ENCODE measurements at places on chromosomes 2 and 18. TPM values are rescaled to one million over a fixed set of nuclear protein-coding genes. Genes with fewer than 3 reads are reported as not detected.

DNA sequence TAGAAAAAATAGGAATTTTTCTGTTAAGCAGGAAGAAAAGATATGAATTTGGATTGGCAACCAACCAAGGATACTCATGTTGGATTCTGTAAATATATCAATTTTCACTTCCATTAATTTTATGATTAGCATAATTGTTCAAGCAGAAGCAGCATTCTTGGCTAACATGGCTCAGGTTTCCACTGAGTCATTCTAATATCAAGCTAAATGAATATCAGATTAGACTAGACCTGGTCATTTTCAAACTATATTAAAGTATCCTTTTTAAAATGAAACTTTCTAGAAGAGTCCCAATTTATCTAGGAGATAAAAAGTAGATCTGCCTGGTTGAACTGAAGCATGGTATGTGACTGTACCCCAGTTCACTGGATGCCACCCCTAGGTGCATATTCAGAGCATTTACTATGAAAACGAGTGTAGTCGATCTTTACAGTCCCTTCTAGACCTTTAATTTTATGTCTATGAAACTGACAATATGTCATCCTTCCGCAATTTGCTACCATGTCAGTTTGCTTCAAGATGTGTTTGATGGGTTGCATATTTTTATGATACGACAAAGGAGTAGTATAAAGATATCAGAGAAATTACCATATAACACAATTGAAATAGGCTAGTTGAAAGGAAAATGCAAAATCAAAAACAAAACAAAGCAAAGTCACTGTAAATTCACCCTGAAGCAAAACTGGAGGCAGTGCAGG lies 704.9 kb downstream of the ERBB4 start:
- DNase-seq = no peak

DNA sequence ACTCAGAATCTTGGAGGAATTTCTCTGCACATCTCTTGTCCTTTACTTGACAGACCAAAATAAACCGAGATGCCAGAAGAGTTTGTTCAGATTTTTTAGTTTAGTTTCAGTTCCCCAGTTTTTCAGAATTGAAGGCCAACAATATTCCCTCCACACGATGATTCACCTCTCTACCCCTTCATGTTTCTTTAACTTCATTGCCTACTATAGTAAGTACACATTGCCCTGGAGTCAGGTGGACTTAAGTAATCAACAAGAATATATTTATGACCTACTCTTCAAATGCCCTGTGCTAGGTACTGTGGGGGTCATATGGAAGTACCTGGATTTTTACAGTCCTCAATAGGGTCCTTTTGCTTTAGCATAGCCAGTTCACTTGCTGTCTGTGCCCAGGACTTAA lies 79.6 kb upstream of the CTLA4 start:
- no peak for DNase-seq

DNA sequence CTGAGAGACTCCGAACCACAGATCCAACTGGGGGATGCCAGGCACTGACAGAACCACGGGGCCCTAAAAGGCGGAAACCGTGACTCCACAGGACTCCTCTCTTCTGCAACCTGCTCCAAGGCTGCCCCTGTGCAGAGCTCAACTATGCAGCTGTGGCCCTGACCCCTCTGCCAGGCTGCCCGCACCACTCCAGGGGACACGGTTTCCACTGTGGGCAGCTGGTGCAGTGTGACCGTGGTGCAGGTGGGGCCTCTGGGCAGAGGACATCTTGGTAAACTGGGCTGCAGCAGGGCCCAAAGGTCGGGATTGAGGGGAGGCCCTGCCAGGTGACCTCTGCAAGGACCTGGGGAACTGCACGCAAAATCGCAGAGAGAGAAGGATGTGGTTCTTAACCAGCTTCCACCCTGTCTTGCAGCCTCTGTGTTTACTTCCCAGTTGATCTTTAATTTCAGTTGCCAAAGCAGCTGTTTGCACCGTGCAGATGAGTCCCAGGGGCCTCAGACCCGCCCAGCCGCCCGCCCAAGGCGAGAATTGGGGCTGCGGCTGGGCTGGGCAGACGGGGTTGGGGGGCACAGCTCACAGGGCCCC lies 104.6 kb upstream of the CTDP1 start:
- no peak for DNase-seq

The CAPN14 gene
- 0.09 TPM for polyA plus RNA-seq

GRCh38 chr2:197255543-197255942 lies 55.0 kb downstream of the ANKRD44 start:
- DNase-seq = no peak

The IL36G gene
- not detected for polyA plus RNA-seq

DNA sequence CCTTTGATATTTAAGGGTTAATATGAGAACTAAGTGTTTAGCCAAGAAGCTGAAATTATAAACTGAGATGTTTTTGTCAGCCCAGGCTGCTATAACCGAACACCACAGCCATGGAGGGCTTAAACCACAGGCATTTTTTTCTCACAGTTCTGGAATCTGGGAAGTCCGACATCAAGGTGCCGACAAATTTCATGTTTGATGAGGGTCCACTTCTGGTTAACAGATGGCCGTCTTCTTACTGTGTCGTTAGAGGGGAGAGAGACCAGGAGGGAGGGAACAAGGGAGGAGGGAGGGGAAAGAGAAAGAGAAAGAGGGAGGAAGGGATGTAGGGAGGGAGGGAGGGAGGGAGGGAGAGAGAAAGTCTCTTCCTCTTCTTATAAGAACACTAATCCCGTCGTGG lies 6.5 kb upstream of the CNDP2 start:
- DNase-seq = no peak

The CHST10 gene
- 17.1 TPM for polyA plus RNA-seq

The SERPINB8 gene
- 3.5 TPM for polyA plus RNA-seq

The UGT1A5 gene
- polyA plus RNA-seq = not detected

DNA sequence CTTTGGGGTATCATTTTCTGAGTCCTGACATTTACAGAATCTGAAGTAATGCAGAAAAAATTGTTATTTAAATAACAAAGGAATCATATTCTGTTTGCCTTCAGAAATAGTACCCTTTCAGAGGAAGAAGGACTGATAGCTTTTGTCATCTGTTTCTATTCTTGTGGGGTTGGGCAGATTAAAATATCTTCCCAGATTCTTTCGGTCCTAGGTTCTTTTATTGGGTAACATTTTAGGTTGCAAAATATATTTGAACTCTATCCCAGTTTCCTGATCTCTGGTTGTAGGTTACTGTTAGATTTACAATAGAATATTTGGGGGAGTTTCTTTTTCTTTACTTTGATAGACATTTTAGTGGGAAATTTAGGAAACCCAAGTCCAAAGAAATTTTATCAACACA lies 550.5 kb downstream of the SPAG16 start:
- no peak for DNase-seq

The ANKRD30BL gene
- polyA plus RNA-seq = not detected

DNA sequence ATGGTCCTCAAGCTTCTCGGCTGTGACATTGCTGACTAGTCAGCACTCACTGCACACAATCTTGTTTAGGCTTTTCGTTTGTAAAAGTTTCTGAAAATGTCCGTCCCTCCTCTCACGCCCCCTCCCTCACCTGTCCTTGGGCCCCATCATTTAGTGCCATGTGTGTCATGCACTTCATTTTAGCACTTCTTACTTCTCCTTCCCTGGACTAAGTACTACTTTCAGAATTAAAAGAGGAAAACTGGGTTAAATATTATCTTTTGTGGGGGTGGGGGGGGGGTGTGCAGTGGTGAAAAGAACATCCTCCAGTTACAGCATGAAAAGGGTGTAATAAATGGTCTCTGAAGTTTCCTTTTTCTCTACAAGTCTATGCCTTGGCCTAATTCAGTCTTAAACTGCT lies 182.0 kb upstream of the SP5 start:
- DNase-seq = no peak

The PJVK gene
- polyA plus RNA-seq = 3.6 TPM

GRCh38 chr2:60602828-60603532 lies 49.5 kb upstream of the BCL11A start:
- DNase-seq = no peak

- DNase-seq = no peak
Measured at GRCh38 chr2:133977405-133977804, 276.5 kb upstream of the MGAT5 start.

DNA sequence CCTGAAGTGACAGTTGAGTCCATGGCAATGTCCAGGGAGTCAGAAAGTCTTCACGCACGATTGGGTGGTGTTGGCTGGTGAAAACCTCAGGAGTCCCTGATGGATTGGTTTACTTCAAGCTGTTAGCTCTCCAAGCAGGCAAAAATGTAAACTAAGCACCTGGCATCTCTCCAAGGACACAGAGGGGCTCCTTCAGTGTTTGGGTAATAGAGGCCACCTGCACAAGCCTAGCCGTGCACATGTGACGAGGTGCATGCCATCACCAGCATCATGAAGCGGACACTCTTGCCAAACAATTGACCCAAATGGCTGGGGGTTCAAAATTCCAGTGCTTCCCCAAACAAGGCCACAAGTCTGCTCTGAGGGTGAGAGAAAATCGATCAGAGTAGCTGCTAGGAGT lies 104.7 kb upstream of the CD302 start:
- DNase-seq = no peak

GRCh38 chr2:10960606-10961489 lies 49.1 kb downstream of the KCNF1 start:
- DNase-seq = no peak
